Adrenal gland (tissue), 19 donors: ENCODE measurements at places on chromosomes 13 and 19. TPM values are rescaled to one million over a fixed set of nuclear protein-coding genes. Genes with fewer than 3 reads are reported as not detected.

CLC gene
- total RNA-seq: not detected

OR7D2 gene
- total RNA-seq: 0.11 TPM

ZNF583 gene
- total RNA-seq: 9.4 TPM

KIR2DL1 gene
- total RNA-seq: not detected

DNA sequence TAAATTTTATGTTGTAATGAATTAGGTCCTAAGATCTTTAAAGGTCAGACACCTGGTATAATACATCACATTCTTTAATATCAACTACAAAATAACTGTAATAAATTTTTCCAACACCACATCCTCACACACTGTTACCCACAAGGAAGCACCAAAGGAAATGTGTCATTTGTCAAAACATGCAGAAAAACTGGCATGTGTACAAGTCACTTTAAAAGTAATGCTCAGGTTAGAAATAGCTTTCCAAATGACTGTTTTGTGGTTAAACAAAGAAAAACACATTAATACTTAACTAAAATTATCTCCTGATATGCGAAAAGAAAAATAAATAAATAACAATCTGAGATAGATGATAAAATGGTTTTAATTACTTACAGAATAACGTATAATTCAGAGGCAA is 74.7 kb downstream of the MZT1 start:
- no peak overlapping the region for H3K4me3 ChIP-seq
- no peaks in the 10 kb centered on the region for H3K36me3 ChIP-seq
- DNase-seq: no peak
- no peak overlapping the region for H3K27ac ChIP-seq
- H3K27me3 ChIP-seq: no peaks in the 10 kb centered on the region
- H3K4me1 ChIP-seq: peaks cover 6% of the 10 kb centered on the region

- DNase-seq: no peak
- no peak overlapping the region for H3K4me3 ChIP-seq
- H3K36me3 ChIP-seq: no peaks in the 10 kb centered on the region
Observed at GRCh38 chr19:22620401-22620800, 13.7 kb upstream of the ZNF492 start.

GRCh38 chr13:111123221-111123620 is 8.1 kb downstream of the ARHGEF7 start:
- no peak for DNase-seq
- no peaks in the 10 kb centered on the region for H3K27me3 ChIP-seq
- H3K4me1 ChIP-seq: no peaks in the 10 kb centered on the region
- H3K36me3 ChIP-seq: no peaks in the 10 kb centered on the region
- H3K4me3 ChIP-seq: no peak overlapping the region
- H3K27ac ChIP-seq: no peak overlapping the region

- no peak for DNase-seq
- no peak overlapping the region for H3K27ac ChIP-seq
- H3K27me3 ChIP-seq: no peaks in the 10 kb centered on the region
- no peaks in the 10 kb centered on the region for H3K36me3 ChIP-seq
Observed at GRCh38 chr13:50706505-50706904, 137.0 kb downstream of the DLEU7 start.

DNA sequence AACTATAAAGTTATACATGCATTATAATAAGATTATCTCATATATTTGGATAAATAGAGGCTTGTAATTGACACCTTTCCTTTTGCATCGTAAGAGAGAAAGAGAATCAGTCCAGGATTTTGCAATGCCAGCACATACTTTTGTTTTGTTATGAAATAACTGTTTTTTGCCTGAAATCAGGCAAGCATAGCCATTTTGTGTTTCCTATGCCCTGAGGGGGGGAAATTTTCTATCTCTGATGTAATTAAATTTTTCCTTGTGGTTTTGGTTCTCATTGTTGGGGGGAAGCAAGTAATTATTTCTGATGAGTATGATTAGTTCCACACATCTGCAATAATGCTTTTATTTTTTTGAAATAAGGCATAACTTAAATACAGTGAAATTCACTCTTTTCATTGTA is 229.4 kb downstream of the NDFIP2 start:
- no peaks in the 10 kb centered on the region for H3K27me3 ChIP-seq
- H3K27ac ChIP-seq: no peak overlapping the region
- DNase-seq: no peak

DNA sequence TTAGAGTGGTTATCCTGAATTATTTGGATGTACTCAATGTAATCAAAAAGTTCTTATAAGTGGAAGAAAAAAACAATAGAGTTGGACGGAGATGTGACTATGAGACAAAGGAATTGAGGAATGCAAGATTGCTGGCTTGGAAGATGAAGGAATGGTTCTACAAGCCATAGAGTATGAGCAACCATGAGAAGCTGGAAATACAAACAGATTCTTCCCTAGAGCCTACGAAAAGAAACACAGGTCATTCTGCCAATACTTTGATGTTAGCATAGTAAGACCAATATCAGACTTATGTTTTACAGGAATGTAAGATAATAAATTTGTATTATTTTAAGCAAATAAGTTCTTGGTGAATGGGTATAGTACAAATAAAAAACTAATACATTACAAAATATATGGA is 249.2 kb downstream of the DIAPH3 start:
- H3K36me3 ChIP-seq: no peaks in the 10 kb centered on the region
- H3K4me3 ChIP-seq: no peak overlapping the region
- no peak overlapping the region for H3K27ac ChIP-seq
- no peaks in the 10 kb centered on the region for H3K27me3 ChIP-seq

DNA sequence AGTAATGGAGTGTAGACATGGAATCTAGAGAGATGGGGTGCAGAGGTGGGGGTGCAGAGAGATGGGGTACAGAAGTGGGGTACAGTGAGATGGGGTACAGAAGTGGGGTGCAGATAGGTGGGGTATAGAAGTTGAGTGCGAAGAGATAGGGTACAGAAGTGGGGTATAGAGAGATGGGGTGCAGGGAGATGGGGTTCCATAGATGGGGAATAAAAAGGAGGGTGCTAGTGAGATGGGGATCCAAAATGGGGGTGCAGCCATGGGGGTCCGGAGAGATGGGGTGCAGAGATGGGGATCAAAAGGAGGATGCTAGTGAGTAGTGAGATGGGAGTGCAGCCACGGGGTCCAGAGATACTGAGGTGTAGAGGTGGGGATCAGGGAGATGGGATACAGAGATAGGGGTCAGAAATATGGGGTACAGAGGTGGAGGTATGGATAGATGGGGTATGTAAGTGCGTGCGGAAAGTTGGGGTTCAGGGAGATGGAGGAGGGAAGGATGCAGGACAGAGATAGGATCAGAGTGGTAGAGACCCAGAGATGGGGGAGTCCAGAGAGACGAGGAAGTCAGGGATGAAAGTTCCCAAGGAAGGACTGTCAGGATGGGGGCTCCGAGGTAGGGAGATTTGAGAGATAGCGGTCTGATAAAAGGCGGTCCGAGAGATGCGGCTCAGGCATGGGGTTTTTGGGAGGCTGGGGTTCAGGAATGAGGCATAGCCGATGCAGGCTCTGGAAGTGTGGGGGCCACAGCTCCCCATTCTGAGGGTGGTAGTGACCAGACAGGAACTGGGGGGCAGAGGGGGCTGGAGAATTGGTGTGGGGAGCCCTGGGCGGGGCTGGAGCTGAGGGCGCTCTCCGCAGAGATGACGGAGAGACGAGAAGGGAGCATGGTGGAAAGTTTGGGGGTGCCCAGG is 3.4 kb downstream of the PALM3 start:
- H3K4me3 ChIP-seq: no peak overlapping the region
- H3K36me3 ChIP-seq: no peaks in the 10 kb centered on the region
